Stimulated activated CD8-positive, alpha-beta memory T cell treated with anti-CD3 and anti-CD28 coated beads, Interleukin-2, amount 100 ng/mL, for 1 hour (primary cell): ENCODE measurements at places on chromosomes 3 and 15.

- no peak for DNase-seq
These were observed 84.1 kb downstream of the AAGAB start for GRCh38 chr15:67170143-67170925.

- no peak for DNase-seq
These were observed 29.0 kb downstream of the ABHD6 start for GRCh38 chr3:58266577-58266976.

GRCh38 chr3:17355591-17355990, 386.8 kb downstream of the TBC1D5 start:
- no peak for DNase-seq

DNA sequence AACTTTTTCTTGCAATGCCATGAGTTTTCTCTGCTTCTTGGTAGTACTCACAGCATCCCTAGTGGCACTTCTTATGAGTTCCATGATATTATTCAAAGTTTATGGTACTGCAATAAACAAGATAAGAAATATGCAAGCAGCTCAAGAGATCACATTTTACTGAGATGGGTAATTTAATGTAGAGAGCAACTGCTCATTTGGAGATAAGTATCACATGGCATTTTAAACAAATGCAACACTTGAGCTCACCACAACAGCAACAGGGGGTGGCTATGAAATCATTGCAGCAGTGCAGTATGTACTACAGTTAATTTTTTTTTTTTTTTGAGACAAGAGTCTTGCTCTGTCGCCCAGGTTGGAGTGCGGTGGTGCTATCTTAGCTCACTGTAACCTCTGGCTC, 85.1 kb downstream of the WDR49 start:
- no peak for DNase-seq

- no peak for DNase-seq
These were observed 276.7 kb upstream of the LMCD1 start for GRCh38 chr3:8224941-8225340.

DNA sequence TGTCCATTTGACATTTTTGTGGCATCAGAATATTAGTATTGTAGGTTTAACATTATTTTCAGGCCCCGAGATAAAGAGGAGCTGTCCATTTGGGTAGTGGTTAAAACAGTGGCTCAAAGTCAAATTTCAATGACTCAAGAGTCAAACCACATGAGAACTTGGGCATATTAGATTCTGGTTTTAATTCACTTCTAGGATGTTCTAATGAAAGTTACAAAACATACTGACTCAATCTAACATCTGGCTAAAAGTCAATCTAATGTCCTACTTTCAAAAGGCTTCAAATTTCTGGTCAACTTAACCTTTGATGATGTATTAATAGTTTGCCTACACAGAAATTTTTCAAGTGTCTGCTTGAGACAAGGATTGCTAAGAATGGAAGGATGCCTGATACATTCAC, 112.4 kb downstream of the ABI3BP start:
- no peak for DNase-seq

DNA sequence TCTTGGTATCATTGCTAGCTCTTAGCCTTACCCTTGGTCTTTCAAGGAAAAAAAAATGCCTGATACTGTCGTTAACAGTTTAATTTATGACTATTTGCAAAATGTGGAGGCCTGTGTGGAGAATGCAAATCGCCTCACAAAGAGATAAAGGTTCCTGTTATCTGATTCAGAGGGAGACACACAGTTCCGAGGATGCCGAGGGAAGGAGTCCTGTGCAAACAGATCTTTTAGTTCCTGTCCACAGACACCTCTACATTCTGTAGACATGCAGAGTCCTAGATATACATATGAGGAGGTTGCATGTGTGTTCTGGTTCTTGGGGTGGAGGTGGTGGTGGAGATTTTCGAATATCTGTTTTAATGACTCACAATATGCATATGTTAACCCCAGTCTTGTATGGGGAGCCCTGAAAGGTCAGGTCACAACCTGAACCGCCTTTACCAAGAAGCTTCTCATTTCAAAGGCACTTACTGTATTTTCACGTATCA, 5.7 kb downstream of the NR2F2 start:
- DNase-seq: no peak

DNA sequence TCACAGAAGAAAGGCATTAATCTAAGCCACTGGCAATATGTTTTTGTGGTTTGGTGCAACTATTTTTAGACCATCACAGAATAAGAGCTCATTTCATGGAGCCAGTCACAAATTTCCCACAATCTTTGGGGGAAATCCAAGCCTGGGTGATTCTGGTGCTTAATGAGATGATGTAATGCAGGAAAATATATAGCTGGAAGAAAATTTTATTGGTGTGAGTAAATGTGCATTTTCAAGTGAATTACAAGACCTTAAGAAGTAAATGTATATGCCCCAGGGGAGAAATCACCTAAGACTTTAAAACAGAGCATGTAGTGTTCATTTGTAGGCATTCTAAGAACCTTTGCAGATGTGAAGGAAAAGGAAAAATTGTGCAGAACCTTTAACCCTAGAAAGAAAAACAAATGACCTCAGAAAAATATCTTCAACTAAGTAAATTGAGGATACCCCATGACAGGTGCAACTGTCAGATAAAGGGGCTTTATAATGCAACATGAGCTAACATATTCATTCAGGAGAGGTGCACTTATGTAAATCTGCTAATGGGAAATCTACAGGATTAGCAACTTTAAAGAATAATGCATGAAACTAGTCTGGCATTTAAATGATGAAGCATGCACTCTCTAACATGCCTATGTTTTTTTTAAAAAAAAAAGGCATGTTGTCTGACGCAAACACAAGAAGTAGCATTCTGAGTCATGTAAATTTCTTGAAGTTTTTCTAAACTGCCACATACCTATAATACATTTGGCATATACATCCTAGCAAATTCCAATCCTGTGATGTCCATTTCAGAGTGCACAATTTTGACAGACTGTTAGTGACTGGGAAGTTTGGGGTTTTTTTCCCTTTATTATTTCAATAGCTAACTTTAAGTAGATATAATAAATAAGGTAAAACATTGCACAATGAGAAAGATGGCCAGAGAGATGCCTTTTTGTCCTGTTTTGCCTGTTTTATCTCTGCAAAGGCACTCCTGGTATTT, 105.1 kb downstream of the MEX3B start:
- DNase-seq: no peak

- DNase-seq: no peak
These were observed 180.6 kb downstream of the EPHA6 start for GRCh38 chr3:96994988-96995387.

DNA sequence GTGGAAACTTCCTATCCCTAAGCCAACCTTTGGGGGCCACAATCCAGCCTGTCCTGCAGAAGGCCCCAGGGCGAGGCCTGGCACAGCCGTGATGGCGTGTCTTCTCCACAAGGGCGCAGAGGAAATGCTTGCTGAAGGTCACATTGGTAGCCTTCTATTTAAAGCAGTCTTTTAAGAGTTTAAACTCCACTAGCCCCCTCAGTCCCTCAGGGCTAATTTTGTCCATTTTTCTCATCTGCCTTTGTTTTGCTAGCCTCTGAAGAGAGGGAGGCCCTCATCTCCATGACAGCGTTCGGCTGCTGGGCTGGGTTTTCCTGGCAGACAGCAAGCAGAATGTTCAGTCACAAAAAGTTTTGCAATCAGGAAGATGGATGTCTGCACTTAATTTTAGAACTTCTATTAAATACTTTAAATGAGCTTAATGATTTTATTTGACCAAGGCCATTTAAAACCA, 40.8 kb downstream of the RARB start:
- DNase-seq: no peak

DNA sequence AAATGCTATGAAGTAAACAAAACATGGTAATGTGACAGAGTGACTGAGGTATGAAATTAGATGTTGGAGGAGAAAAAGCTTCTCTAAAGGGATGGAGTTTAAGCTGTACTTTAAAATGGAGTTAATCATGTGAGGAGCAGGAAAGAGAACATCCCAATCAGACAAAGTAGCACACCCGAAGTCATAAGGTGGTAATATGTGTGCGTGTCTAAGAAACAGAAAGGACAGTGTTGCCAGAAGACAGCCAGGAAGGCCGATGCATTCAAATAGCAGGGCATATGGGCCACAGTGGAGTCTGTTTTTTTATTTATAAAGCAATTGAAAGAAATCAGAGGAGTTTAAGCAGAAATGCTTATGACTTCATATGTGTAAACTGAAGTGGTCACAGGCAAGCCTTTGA, 376.3 kb downstream of the NLGN1 start:
- DNase-seq: no peak

- DNase-seq: no peak
These were observed 235.6 kb downstream of the CLSTN2 start for GRCh38 chr3:140170612-140171011.

DNA sequence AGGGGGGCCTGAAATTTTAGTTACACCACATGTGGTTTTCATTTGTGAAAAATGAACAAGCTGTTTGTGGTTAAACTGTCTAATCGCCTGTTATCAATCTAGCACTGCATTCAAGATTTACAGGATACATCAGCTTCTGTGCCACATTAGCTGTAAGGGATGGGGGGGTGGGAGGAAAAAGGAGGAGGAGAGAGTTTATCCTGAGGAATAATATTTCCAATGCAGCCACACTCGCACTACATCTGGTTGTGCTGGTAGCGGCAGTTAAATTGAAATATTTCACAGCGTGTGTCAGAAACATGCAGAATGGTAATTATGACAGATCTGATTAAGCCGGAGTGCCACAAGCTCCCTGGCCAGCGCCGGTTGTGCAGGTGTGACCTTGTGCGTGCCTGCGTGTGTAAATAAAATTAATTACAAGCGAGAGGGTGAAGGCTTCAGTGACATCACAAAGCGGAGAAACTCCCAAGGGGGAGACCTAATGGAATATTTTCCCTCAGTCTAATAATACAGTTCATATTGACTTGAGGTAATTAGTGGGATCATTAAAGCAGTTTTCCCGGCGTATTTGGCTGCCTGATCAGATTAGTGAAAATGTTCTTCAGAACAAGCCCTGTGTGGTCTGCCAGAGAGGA, 55.5 kb downstream of the SATB1 start:
- no peak for DNase-seq

- DNase-seq: peak; percentile 36
These were observed 1.5 kb downstream of the MSL2 start for GRCh38 chr3:136194409-136195257.

DNA sequence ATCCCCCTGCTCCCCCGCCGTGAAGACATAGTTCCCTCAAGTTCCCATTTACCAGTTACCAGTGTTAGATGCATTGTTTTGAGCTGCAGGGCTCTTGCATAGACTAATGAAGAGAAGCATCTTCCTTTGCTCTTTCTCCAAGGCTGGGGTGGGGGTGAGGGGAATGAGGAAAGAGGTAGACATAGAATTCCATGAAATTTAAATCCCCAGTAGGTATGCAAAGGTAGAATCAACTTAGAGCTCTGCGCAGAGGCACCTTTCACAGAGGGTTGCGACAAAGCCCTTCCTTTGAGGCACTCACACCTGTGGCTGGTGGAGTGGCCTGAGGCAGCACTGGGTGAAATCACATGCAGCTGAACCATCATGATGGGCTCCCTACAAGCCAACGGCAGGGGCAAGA, 101.3 kb downstream of the WDR76 start:
- no peak for DNase-seq

DNA sequence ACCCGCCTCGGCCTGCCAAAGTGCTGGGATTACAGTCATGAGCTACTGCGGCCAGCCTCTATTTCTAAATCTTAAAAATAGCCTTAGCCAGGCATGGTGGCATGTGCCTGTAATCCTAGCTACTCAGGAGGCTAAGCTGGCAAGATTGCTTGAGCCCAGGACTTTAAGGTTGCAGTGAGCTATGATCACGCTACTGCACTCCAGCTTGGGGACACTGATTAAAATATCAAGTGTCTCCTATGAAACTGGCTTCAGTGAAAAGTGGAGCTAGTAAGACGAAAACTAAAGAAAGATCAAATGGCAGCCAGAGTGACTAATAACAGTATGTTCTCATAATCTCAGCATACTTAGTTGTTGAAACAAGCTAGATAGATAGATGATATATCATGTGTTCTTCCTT, 112.5 kb downstream of the STT3B start:
- no peak for DNase-seq

GRCh38 chr3:17752436-17752835, 10.0 kb upstream of the TBC1D5 start:
- DNase-seq: no peak

- DNase-seq: no peak
These were observed 54.8 kb downstream of the FBN1 start for GRCh38 chr15:48590723-48591122.

DNA sequence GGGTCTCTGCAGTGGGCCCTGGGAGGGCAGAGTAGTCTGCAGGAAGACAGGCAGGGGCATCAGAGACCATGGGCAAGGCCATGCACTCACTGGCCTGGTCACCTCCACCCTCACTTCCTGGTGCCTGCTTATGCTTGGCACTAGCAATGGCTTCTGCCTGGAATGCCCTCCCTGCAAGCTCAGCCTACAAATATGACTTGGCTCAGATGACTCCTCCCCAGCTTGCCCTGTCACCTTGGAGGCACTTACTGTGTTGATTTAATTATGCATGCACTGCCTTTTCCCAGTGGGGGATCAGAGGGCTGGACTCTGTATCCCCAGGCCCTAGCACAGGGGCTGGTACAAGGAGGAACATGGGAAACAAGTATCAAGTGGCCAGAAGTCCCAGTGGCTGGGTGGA, 7.8 kb downstream of the C3orf18 start:
- no peak for DNase-seq

GRCh38 chr3:1056744-1057143, 36.1 kb upstream of the CNTN6 start:
- no peak for DNase-seq

DNA sequence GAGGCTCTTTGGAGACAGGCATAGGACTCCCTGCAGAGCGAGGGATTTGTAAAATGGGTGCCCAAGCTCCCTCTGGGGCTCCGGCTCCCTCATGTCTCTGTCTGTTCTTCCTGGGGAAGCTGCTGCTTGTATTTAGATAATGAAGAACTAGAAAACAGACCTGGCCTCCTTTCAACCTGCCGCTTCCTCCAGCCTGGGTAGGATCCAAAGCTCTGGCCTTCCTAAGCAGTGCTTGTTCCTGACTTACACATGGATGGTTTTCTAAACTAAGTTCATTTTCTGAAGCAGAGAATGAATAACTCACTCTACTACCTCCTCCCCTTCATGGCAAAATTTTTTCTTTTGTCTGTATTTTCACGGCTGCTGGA, 36.9 kb upstream of the MYZAP start:
- DNase-seq: no peak

- DNase-seq: no peak
These were observed 14.4 kb upstream of the GP9 start for GRCh38 chr3:129046037-129046731.

DNA sequence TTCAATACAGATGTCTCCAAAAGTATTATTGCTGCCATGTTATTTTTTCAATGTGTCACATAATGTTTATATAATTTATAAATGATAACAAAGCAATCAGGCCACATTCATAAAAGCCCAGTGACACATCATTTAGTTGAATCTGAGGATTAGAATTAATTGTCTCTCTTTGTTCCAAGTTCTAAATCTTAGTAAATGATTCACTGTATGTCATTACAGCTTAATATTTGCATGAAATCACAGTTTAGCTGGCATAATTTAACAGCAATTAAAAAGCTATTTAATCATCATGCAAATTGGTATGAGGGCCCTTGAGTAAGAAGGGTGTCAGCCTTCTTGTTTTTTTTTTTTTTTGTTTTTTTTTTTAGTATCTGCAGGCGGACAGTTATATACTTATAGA, 427.0 kb downstream of the EPHA6 start:
- DNase-seq: no peak
